ENCODE measurements at places on chromosomes 1 and 21.

DNA sequence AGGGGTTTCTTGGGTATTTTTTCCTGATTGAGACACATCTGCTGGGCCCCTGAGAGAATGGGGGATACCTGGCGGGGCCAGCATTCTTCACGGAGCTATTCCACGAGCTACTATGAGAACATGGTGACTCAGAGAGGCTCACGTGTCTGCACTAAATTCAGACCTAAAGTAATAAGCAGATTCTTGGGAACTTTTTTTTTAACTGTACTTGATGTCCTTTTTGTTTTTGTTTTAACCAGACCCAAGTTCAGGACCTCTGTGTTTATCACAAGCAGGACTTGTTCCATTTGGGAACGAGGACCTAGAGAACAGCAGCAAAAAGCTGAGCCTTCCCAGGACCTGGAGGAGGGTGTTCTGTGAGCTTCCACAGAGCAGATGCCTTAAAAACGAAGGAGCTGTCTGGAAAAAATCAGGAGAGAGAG lies 44.0 kb downstream of the EVA1C start:
- DNase-seq = no peak

DNA sequence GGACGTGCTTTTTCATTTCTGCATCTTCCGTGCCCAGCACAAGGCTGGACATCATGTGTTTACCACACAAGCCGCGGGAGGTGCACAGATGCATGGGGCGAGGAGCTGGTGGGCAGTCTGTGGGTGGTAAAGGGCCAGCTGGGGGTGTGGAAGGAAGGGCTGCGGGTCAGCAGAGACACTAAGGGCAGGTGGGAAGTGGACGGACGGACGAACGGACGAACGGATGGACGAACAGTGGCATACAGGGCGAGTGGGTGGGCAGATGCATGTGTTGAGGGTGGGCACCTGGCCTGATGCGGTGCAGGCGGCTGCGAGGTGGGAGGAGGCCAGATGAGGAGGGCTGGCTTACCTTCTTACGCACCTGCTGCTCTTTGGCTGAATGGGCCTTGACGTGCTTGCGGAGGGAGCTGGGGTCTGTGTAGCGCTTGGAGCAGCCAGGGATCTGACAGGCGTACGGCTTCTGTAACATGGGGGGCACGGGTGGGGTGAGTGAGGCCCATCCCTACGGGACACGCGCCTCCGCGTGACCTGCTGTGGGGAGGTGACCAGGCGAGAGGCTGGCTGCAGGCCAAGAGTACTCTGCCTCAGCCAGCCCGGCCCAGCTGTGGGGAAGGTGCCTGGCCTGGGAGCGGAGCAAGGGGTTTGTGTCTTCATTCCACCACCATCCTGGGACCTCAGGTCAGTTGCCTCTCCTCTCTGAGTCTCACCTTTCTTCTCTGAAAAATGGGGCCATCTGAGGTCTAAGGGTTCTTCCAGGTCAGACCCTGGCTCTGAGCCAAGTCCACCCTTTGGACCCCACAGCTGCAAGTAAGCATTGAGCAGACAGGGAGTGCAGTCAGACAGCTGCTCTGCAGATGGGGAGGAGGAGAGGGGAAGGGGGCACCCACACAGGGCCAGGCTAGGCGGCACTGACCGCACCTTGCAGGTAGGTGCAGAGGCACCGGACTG lies 65.5 kb downstream of the DMRTB1 start:
- no peak for DNase-seq

GRCh38 chr1:109771712-109772657 lies 8.3 kb upstream of the EPS8L3 start:
- no peak for DNase-seq

DNA sequence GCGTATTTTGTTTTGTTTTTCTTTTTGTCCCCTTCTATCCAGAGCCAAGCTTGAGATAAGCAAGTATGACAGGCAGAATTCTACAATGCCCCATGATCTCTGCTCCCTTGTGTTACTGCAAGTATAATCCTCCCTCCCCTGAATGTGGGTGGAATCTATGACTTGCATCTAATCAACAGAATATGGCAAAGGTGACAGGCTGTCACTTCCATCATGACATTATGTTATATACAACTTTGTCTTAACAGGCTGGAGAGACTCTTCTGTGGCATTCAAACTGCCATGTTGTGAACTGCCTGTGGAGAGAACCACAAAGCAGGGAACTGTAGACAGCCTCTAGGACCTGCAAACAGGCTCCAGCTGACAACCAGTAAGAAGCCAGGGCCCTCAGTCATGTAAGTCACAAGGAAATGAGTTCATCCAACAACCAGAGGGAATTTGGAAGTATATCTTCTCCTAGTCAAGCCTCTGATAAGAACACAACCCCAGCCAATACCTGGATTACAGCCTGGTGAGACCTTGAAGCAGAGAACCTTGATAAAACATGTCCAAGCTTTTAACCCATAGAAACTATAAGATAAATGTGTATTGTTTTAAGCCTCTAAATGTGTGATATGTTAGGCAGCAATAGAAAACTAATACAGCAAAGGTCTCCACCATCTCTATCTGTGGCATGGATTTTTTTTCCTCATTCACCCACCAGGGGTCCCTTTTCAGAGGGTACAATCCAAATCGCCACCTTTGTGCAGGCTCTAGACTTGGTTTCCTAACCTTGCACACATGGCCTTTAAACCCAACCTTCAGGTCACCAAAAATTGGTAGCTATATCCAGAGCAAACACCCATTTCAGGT lies 5.7 kb upstream of the C1orf162 start:
- no peak for DNase-seq

- DNase-seq = no peak
These were observed 34.7 kb upstream of the RGL1 start for GRCh38 chr1:183769956-183770815.

DNA sequence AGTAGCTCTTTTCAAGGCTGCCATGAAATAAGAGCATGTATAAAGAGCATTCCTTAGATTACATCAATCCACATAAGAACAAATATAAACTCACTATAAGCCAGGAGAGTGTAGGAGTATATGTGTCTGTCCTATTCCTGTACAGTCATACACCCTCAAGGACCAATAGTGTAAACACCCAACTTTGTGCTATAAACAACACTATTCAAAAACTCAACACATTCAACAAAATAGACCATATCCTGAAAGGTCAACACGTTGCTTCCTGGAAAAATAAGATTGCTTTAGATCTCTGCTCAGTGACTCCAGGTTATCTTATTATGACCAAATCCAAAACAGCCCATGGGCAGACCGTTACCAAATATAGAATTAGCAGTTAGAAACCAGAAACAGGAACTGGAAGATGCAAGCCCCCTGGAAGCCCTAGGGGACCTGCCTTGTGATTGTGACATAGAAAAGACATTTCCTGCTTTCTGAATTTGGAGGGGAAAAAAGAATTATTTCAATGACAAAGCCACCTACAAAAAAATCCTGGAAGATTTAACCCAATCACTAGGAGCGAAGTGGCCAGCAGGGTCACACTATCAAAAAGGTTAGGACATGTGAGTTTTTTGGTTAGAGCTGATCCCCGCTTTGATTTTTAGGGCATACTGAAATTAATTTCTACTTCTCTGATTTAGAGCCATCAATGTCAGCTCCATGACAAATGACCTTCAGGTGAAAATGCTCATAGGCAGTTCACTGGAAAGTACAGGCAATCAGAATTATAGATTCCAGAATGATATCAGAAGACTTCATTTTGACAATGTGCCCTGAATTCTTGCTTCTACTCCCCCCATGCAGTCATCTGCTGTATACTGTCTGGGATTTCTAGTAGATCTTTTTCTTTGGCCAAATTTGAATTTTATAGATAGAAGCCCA lies 59.9 kb downstream of the LRRC8C start:
- DNase-seq = no peak

GRCh38 chr1:176983731-176984130 lies 180.8 kb downstream of the ASTN1 start:
- DNase-seq = no peak

GRCh38 chr1:185463433-185463832 lies 146.4 kb upstream of the IVNS1ABP start:
- no peak for DNase-seq

- DNase-seq = no peak
These were observed 2.9 kb downstream of the ADAMTS1 start for GRCh38 chr21:26842300-26842699.

GRCh38 chr1:25647863-25648262 lies 31.3 kb downstream of the MAN1C1 start:
- no peak for DNase-seq

- no peak for DNase-seq
These were observed 77.7 kb downstream of the RAVER2 start for GRCh38 chr1:64822621-64823020.

DNA sequence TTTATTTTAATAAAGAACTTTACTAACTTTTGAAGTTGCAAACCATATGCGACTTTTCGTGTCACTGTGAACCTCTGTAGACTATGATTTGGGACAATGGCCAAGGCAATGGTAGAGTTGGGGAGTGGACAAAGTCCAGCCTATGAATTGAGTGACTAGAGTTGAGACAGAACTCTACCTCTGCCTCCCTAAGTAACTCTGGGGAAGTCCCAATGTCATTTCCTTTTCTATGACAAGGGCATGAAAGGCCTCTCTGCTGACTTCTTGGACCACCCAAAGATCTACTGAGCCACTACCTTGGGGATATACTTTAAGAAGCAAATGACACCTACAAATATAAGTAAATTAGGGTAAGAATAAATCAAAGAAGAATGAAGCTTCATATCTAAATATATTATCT lies 19.3 kb downstream of the BEND5 start:
- no peak for DNase-seq

DNA sequence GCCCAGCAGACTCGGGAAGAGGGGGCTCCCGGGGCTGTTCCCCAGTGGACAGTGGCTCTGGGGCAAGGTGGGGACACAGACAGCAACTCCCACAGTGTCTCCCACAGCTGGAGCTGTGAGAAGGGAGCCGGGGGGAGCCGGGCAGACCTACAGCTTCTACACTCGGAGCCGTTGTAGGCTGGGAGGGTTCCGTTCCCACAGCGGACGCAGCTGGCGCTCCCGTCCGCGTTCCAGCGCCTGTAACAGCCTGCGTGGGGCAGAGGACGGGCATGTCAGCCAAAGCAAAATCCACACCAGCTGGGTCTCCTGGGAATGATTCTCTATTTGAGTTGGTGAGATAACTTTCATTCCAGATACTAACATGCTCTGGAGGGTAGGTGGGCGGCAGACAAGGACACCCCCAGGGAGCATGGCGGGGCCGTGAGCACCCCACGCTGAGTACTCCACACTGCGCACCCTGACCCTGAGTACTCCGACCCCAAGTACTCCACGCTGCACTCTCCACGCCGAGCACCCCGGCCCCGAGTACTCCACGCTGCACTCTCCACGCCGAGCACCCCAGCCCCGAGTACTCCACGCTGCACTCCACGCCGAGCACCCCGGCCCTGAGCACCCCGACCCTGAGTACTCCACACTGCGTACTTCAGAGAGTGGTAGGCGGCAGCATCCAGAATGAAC lies 13.4 kb upstream of the RNF223 start:
- DNase-seq = no peak

DNA sequence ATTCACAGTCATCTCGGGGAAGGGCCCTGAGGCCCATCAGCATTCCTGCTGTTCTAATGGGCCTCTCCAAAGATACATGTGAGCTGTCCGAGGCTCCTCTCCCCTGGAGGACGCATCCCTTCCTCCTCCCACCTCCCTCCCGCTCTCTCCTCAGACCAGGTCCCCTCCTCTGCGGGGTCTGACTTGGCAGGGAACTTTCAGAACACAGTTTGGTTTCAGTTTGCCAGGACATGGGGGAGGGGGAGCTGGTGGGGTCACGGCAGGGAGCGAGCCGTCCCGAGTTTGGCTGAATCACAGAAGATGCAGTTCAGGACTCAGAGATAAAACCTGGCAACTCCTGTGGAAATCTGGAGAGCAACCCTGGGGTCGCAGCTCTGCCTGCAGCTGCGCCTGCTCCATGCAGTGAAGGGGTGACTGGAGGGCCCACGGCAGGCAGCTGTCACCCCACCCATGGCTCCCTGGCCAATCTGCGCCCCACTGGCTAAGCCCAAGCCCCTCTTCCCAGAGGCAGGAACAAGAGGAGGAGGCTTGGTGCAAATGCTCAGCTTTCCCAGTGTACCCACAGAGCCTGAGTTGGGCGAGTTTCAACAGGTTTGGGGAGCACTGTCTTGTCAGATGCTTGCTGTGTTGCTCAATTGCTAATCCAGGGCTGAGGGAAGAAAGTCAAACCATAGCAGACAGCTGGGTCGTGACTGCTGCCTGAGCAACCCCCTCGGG lies 5.7 kb downstream of the WNT4 start:
- DNase-seq = no peak

DNA sequence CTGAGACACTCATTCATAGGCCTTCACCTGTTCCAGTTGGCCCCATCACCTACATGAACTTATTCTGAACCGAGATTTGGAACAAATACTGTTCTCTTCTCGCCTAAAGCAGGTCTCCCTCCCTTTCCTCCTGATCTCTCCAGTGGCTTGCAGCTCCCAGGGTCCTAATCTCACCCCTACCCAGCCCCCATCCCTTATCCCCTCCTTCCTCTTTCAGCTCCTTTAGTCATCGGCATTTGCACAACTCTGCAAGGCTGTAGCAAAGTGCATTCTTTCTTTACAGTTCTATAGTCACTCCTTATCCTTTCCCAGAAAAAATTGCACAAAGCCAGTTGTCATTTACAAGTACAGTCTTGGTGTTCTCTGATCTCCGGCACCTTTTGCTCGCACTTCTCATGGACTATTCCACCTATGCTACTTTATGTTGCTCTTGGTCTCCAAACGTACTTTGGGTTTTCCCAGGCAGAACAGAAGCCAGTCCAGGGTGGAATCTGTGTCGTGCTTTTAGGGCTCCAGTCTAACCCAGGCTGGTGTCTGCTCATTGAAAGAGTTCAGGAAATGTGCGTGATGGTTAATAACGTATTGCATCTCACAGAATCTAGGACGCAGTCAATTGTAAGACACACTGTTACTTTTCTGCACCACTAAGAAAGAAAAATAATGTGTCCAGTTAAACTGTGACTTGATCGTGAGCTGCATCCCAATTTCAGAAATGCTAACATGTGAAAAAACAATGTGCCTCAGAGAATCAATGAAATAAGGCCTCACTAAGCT lies 965 bp downstream of the ABCA4 start:
- no peak for DNase-seq

GRCh38 chr1:31793586-31794285 lies 22.1 kb downstream of the SPOCD1 start:
- DNase-seq = no peak

DNA sequence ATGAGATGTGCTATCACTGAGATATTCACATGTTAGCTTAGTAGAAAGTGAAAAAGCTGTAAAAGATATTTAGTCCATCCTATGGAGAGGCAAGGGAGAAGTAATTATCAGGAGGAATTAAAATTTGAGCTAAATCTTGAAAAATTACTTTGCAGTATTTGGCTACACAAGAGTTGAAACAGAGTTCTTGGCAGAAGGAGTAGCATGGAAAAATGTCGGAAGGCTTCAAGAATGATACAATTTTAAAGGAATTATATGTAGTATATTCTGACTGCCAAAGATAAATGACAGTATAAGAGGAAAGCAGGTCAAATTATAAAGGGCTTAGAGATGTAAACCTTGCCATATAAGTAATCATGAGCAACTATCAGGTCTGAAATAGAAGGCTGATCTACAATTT lies 518.9 kb downstream of the BRINP3 start:
- DNase-seq = no peak

GRCh38 chr21:26925636-26926035 lies 41.3 kb downstream of the ADAMTS5 start:
- DNase-seq = no peak

- DNase-seq = no peak
These were observed 2162.0 kb downstream of the MRPL39 start for GRCh38 chr21:23445307-23445706.

All from activated T-helper 2 cell treated with anti-CD3 and anti-CD28 coated beads, Interferon-gamma antibody, Interleukin-2, Interleukin-4, amounts not matched to agents 10 μg/mL and 5 μg/mL and 100 μg/mL, durations not matched to agents 14 hours and 24 hours and 36 hours (primary cell).